ENCODE measurements at places on chromosomes 6 and 20.

DNA sequence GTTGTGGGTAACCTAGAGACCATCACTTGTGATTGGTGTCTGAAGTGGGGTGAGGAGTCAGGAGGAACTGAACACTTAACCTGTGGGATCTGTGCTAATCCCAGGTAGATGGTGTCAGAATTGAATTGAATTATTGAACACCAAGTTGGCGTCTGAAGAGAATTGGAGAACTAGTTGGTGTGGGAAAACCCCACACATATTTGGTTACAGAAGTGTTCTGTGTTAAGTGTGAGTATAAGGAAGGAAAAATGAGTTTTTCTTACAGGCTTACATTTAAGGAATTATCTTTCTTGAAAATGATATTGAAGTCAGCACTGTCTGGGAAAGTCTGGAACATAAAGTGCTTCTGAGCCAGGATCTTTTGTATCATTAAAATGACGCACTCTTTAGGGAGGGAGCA, 182.9 kb upstream of the ECI2 start:
- DNase-seq = no peak

- DNase-seq = no peak
Observed at GRCh38 chr20:31430568-31431115, 9.8 kb upstream of the DEFB123 start.

DNA sequence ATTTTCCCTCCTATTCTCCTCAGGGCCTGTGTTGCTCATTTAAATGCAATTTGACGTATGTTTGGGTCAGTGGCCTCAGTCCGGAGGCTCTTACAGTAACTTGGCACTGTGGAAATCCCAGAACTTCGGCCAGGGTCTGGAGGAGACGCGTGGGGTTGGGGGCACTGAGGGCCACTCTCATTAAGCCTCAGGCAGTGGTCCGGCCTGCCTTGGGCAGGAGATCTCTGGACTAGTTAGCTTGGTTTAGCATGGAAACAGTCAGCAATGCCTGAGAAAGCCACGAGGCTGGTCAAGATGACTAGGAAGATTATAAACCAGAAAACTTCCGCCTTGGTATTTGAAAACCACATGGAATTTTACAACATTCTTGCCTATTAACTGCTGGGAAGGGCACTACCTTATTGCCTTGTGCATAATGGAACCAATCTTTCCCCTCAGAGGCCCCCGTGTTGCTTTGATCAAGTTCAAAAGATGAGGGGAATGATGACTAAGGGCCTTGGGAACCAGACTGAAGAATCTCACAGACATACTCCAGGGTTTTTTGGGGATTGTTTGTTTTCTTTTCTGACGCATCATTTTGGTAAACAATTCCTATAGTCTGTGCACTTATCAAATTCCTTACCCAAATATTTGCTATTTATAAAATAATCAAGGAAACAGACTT, 206.0 kb upstream of the PREP start:
- no peak for DNase-seq

DNA sequence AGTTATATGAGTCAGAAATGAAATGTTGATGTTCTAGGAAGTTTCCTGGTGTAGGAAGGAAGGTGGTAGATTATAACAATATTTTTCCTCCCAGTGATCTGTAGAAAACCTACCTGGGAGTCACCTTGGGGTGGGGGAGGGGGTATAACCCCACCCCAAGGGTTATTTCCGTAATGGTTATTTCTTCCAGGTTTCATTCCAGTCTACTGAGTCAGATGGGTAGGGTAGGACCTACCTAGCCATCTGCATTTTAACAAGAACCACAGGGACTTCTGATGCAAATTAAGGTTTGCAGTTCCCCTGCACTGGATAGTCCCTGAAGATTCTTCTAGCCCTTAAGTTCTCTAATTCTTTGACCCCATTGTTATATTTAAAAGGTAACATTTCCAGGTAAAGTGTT, 88.9 kb downstream of the ARMC2 start:
- no peak for DNase-seq

DNA sequence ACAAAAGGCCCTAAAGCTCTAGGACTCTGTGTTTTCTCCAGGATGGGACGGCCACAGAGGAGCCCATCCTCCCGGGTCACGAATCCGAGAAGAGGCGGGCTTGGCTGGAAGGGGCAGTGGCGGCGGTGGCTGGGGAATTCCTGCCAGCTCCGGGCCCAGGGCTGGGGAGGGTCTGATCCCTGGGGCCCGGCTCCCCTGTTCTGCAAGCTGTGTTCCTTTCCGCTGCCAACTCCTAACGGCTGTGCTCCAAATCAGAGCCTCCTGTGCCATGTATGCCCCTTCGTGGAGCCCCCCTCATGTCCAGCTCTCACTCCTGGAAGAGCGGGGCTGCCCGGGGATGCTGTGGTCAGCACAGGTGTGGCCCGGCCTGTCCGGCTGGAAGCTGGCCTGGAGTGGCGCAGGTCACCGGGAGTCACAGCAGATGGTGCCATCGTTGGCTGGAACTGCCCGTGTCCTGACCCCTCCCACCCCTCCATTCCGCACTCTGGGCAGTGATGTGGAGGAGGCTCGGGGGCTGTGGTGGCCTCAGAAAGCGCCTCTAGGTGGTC, 88.2 kb upstream of the MPC1 start:
- DNase-seq = no peak

DNA sequence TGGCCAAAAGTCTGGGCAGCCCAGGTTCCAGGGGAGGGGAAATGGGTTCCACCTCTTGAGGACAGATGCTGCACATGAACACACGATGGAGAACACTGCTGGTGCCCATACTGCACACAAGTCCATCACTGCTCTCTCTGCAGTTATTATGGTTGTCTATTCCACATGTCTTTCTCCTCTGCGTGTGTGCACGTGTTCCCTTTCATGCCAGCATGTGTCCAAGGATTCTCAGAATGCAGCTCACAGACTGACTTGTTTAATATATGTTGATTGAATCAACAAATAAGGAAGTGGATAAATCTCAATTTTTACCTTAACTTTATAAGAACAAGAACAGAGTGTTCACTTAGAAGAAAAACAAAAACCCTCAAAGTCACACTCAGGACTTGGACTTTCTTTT, 158.9 kb downstream of the FNDC1 start:
- no peak for DNase-seq

GRCh38 chr6:136226674-136227377, 23.3 kb downstream of the MTFR2 start:
- DNase-seq = no peak

DNA sequence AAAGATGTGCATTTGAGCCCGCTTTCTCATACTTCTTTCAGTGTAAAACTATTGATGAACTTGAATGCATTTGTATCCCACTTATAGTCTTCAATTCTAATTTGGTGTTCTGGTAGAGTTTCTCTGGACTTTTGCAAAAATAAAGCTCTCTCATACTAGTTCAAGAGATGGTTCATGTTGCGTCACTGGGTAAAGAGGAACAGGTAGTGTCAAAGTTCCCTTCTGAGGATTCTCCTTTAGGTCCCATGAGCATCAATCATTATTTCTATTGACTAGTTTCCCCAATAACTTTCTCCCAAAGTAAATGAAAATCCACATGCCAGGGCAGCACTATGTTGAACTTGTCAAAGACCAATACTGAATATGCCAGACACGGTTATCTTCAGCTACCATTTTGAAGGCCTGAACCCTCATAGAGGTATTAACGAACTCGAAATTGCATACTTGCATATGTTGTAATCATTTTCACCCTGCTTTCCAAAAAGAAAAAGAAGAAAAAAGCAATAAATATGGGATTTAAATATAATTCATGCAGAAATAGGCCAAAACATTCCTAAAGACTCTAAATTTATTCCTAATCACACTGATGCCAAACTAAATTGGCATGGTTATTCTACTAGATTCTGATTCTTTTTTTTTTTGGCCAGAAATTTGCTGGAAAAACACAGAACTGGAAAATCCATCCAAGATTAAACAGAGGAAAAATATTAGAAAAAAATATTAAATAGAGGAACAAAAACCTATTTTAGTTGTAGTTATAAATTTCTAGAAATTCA, 84.5 kb downstream of the SGK1 start:
- no peak for DNase-seq

- no peak for DNase-seq
Observed at GRCh38 chr20:5674176-5674660, 76.0 kb upstream of the SHLD1 start.

DNA sequence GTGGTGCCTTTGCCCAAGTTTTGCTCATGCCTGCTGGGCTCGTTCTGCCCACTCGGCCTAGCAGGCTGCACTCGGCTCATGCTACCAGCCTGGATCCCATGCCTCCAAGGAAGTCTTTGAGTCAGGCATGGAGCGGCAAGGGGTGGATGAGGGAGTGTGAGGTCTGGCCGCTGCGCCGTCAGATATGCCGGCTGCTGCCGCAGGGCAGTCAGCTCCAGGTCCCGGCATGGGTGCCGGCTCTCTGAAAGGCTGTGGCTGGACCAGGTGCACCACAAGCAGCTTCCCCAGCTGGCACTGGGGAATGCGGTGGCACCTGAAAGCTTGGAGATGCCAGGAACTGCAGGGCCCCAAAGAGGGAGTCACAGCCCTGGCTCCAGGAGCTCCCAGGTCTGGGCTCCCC, 75.5 kb downstream of the GPR63 start:
- DNase-seq = no peak

GRCh38 chr6:159700970-159701369, 7.9 kb upstream of the SOD2 start:
- no peak for DNase-seq
